ENCODE measurements at places on chromosomes 16 and 17. TPM values are rescaled to one million over a fixed set of nuclear protein-coding genes. Genes with fewer than 3 reads are reported as not detected.

SCN4A gene
- total RNA-seq, result 1.6 TPM

SDR42E2 gene
- total RNA-seq, result not detected

GPR139 gene
- not detected for total RNA-seq

SAP30BP gene
- total RNA-seq, result 37.7 TPM

NUPR1 gene
- total RNA-seq, result 4.1 TPM

FOXF1 gene
- total RNA-seq, result 28.9 TPM

NHLRC4 gene
- 1.0 TPM for total RNA-seq

C16orf92 gene
- total RNA-seq, result not detected

CLEC18B gene
- not detected for total RNA-seq

CRHR1 gene
- total RNA-seq, result 0.26 TPM

RHBDL3 gene
- total RNA-seq, result 1.9 TPM

PLA2G10 gene
- 0.32 TPM for total RNA-seq

UBE2O gene
- total RNA-seq, result 18.3 TPM

ABCC3 gene
- total RNA-seq, result 6.9 TPM

CDH1 gene
- total RNA-seq, result 35.2 TPM

SPATA22 gene
- total RNA-seq, result 1.0 TPM

ZFP3 gene
- 9.2 TPM for total RNA-seq

SHBG gene
- total RNA-seq, result 0.32 TPM

PIK3R6 gene
- 0.95 TPM for total RNA-seq

CD7 gene
- 0.69 TPM for total RNA-seq

GP2 gene
- total RNA-seq, result 0.79 TPM

NETO2 gene
- total RNA-seq, result 17.9 TPM

RRAD gene
- 7.0 TPM for total RNA-seq

TBC1D3K gene
- total RNA-seq, result not detected

KRT15 gene
- total RNA-seq, result 4.7 TPM

COIL gene
- total RNA-seq, result 20.3 TPM

WNT9B gene
- not detected for total RNA-seq

FBXW10 gene
- total RNA-seq, result not detected
